ENCODE measurements at places on chromosomes 3 and 15. TPM values are rescaled to one million over a fixed set of nuclear protein-coding genes. Genes with fewer than 3 reads are reported as not detected.

GRCh38 chr15:57562196-57562769 lies 29.4 kb upstream of the MYZAP start:
- DNase-seq = no peak

- DNase-seq = no peak
Observed at GRCh38 chr3:180762866-180763265, 83.6 kb upstream of the CCDC39 start.

DNA sequence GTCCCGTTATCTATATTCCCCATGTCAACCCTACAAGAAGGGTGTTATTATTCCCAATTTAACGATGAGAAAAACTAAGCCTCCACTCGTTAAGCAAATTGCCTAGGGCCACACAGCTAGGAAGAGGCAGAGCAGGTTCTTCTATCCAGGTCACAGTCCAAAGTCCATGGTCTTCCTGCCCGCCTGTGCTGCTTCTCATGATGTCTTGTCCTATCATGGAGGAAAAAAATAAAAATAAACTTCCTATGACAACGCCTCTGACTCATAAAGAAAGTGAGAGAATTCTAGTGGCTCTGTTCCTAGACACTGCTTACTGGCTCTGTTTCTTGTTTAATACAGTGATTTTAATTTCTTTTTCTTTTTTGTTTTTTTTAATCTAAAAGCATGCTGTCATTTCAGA lies 9.7 kb downstream of the COL8A1 start:
- DNase-seq = no peak

GRCh38 chr15:95324656-95325055 lies 1005.8 kb upstream of the NR2F2 start:
- no peak for DNase-seq

GRCh38 chr3:29333576-29333975 lies 52.7 kb downstream of the RBMS3 start:
- no peak for DNase-seq

DNA sequence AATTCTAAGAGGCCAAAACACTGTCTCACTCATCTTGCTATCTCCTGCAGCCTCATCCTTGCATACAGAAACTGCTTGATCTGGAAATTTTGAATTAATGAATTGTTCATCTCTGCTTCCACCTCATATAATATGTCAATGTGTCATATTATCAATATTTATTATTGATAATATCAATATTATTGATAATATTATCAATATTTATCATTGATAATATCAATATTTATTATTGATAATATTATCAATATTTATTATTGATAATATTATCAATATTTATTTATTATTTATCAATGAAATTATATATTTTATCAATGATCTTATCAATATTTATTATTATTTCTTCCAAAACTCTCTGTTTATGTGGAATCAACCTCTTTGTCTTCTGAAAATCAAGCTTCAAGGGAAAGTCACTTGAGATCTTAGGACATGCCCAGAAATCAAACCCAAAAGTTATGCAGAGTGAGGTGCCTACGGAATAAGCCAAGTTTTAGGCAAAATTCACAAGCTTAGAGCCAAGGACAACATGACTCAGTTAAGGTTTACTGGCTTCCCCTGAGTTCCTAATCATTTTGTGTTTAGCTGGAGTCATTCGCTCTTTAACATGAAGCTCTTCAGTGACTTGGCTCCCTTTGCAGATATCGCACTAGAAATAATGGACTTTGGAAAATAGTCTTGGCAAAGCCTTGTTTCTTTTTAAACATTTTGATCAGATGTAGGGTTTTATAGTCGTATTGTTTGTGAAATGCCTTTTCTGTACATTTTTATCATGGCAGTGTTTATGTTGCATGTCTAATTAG lies 297.1 kb upstream of the RARB start:
- no peak for DNase-seq

DNA sequence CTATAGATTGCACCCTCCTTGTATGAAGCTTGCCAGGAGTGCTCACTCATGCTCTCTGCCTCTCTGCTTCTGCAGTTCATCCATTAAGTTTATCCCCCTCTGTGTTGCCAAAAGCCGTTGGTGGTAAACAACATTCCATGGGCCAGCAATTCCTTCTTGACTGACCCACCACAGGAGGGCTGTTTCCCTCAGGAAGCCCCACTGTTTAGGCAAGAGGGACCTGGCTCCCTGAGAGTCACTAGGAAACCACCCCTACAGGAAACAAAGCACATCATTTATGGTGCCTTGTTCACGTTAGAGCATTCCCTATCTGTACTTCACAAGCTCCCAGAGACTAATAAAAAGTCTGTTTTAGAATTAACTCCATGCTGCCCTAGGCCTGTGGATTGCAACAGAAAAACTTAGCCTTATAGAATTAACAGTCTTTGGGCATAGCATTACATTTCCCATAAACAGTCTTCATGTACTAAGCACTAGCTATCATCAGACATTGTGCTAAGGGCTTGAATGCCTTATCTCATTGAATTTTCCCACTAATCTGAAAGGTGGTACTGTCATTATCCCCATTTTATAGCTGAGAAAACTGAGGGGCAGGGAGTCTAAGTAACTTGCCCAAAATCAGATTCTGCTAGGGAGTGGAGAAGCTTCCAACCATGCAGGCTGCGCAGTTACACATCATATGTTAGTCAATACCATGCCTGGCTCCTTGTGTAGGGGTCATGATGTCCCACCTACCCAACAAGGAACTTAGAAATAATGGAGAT lies 149.9 kb downstream of the SHQ1 start:
- DNase-seq = no peak

- DNase-seq = no peak
Observed at GRCh38 chr3:154776549-154777225, 303.4 kb upstream of the MME start.

DNA sequence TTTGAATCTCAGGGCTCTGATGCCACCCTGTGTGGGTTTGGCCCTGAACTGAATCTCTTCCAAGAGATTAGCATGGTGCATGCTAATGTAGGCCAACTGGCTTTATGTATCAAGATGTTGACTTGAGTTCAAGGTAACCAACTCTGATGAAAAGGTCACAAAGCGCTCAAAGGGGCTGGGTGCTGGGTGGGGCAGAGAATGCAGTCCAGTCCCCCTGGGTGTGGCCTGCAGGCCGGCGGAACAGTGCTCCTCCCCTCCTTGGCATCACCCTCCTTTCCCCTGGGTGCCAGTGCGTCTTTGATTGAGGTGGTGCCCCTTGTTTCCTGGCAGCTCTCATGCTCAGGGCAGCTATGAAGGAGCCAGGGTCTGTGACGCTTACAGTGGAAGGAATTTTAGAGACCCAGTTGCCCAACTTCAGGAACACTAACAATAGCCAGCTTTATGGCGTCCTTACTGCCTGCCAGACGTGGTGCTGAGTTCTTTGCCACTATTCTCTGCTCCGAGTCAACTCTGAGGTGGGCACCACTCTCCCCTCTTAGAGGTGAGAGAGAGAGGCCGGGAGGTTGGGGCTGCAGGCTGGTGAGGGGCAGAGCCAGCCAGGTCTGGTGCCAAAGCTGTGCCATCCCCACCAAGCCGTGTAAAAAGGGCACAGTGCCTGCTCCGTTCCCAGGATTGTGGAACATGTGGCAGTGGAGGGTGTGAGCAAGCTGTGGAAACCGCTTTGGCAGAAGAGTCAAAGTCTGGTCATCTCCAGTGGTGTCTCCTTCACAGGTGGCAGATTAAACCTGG lies 9.8 kb downstream of the SYNM start:
- DNase-seq = no peak

GRCh38 chr15:92958105-92958504 lies 58.0 kb downstream of the CHD2 start:
- DNase-seq = no peak

- no peak for DNase-seq
Observed at GRCh38 chr3:18137958-18138357, 287.2 kb downstream of the SATB1 start.

DNA sequence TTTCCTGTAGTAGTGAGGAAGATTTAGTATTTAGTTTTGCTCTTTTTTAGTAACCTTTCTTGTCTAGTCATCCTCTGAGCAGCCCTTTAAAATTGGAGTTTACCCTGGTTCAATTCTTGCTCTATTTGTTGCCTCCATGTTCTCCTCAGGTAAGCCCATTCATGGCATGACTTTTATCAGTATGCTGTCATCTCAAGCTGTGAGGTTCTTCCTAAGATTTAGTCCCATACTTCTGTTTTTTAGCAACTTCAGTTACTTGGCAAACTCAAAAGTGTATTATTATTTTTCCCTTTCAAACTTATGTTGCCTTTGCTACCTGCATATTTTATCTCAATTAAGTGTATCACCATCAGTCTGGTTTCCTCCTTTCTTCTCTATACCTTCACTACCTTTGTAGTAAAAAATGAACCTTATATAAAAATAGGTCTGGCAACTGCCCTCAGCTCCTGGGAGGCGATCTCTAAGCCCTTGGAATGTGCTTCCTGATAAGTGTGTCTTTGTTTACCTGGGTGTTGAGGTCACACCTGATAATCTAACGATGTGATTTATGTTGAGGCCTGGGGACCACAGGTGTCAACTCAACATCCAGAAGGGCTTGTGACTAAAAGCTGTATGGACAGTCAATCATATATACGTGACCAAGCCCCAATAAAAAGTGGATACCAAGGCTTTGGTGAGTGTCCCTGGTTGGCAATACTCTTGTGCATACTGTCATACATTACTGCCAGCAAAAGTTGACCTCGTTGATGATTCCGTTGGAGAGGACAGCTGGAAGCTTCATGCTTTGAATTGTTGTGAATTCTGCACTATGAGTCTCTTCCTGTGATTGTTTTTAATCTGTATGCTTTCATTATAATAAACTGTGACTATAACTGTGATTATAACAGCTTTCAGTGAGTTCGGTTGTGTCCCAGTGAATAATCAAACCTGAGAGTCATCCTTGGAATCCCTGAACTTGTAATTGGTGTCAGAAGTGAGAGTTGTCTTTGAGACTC lies 3.9 kb downstream of the NSUN3 start:
- DNase-seq = no peak

GRCh38 chr15:69852482-69852881 lies 245.2 kb downstream of the TLE3 start:
- no peak for DNase-seq

DNA sequence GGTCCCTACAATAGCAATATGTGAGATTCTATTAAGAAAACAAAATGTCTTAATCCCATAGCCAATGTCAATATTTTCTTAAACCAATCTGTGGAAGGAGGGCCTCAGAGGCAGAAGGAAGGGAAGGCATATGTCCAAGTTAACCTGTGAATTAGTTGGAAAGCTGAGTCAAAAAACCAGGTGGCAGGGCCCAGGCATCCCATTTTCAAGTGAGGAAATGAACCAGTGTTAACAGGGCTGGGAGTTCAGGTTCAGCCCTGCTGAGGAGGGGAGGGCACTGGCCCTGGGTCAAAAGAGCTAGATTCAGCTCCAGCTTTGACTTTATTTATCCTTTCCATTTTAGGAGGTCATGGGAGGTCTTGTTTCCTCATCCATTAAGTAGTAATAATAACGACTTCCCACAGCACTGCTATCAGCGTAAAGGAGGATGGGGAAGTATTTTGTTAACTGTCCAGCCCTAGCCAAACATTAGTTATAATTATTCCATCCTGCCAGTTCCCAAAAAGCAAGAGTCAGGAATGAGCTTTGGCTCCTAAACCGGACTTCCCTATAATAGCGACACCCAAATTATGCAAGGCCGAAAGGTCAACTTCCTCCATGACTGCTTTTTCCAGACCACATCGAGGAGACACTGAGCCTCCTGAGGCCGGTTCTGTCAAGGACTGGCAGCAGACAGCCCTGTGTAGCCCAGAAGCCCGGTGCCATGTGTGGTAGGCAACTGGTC lies 3.2 kb downstream of the MASP1 start:
- DNase-seq = no peak

- DNase-seq = no peak
Observed at GRCh38 chr15:95559875-95560394, 770.6 kb upstream of the NR2F2 start.

DNA sequence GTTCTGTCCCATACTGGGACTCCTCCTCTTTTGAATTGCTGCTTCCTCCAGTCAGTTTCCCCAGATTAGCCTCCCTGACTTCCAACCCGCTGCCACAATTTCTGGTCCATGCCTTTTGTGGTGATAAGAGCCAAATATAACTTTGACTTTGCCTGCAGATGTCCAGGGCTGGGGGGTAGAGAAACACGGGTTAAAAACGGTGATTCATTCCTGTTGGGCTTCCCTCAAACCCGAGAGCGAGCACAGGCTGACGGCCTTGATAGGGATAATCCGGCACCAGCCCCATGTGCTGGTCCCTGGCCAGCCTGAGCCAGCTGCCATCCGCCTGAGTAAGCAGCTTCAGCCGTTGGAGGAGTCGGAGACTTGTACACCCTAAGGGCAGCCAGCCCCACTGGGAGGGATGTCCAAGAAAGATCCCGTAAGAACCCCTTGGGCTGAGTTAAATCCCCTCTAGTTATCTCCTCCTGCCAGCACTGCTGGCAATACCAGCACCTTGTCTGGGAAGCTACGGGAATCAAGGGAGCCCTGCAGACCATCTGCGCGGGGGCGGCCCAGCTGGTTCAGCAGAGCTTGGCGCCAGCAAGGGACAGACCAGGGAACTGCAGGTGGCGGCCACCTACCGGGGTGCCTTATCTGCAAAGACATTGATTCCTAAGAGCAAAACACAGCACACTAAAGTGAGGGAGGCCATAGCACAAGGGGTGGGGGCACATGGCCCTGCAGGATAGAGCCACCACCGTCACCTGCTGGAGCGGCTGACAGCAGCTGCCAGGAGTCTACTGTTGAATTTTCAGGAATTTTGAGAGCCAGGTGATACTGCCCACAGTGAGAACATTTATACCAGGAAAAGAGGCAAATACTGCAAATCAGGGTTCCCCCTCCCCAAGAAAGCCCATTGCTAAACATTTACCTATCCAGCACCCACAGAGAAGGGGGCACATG lies 18.1 kb downstream of the CSPG4 start:
- no peak for DNase-seq

- DNase-seq = no peak
Observed at GRCh38 chr3:181189556-181189955, 200.0 kb upstream of the DNAJC19 start.

The C3orf20 gene
- polyA plus RNA-seq = 0.32 TPM

The TGM4 gene
- polyA plus RNA-seq = 0.18 TPM

The PAQR9 gene
- 0.68 TPM for polyA plus RNA-seq

The FBXW12 gene
- 0.73 TPM for polyA plus RNA-seq

The SUCNR1 gene
- 8.0 TPM for polyA plus RNA-seq

The P2RY12 gene
- 1.1 TPM for polyA plus RNA-seq

The PRR23E gene
- polyA plus RNA-seq = not detected

The CDHR4 gene
- 0.28 TPM for polyA plus RNA-seq

The CPA3 gene
- polyA plus RNA-seq = 0.48 TPM

The TRA2B gene
- 312 TPM for polyA plus RNA-seq

The SRGAP3 gene
- 19.5 TPM for polyA plus RNA-seq

The RFT1 gene
- polyA plus RNA-seq = 25.1 TPM

The COPS2 gene
- polyA plus RNA-seq = 116 TPM

The RYR3 gene
- 16.9 TPM for polyA plus RNA-seq

Measured in left kidney (tissue), 8 donors.